ENCODE measurements at places on chromosomes 2 and 18.

DNA sequence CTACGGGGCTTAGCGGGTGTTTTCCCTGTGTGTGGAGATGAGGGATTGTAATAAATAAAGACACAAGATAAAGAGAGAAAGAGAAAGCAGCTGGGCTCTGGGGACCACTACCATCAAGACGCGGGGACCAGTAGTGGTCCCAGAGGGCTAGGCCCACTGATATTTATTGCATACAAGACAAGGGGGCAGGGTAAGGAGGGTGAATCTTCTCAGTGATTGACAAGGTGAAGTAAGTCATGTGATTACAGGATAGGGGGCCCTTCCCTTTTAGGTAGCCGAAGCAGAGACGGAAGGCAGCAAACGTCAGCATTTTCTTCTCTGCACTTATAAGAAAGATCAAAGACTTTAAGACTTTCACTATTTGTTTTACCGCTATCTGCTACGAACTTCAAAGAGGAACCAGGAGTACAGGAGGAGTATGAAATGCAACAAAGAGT lies 4.5 kb upstream of the GAL3ST2 start:
- DNase-seq = no peak

DNA sequence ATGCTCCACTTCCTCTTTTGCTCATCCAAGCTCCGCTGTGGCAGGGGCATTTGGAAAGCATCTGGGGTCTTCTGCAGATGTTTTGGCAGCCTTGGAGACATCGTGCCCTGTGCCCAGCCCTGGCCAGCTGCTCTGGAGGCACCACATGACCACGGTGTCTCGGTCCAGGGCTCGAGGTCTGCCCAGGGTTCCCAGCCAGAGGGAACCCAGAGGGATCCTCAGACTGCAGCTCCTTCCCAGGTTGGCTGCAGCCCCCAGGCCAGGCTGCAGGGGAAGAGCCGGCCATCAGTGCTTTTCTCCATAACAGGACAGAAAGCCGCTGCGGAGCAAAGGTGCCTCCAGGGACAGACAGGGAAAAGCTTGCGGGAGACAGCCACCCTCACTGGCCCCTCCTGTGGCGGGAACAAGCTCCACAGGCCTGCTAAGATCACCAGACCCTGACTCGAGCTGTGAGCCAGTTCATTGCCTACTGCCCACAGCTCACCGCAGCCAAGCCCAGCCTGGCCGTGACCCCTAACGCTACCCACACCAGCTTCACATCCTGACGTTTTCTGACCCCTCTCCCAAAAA lies 74.7 kb downstream of the SMAD7 start:
- DNase-seq = no peak

GRCh38 chr2:203586696-203587095 lies 51.6 kb upstream of the RAPH1 start:
- no peak for DNase-seq

DNA sequence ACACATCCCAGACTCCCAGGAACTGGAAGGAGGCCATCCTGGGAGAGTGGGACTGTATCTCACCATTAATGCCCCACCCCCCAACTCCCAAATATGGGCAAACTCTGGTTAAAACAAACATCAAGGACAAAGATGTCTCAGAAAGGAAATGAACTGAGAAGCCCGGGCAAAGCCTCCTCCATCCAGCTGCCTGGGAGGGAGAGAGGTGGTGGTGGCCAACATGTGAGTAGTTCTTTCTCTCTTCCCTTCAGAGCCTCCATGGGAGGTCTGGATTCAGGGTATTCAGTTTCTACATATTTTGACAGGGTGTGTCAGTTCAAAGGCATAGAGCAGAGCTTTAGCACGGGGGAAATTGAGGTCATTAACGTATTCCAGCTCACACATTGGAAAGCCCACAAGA lies 57.5 kb downstream of the CXCR4 start:
- DNase-seq = no peak

DNA sequence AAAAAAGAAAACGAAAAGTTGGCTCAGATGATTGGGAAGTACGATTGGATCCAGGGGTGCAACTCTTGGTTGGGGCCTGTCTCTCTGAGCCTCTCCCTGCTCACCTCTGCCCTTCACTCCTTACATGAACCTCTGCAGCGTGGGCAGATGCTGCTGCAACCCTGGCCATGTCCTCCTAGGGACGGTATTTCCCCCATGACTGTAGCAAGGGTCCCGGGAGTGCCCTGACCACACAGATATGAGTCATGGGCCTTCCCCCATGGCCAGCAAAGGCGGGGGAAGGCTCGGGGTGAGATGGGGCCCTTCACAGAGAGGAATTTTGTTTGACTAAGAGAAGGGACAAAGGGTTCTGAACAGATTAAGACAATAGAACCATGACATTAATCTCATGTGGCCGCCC lies 129.0 kb downstream of the NCK2 start:
- DNase-seq = no peak

GRCh38 chr2:221429741-221430491 lies 142.2 kb downstream of the EPHA4 start:
- DNase-seq = no peak

- DNase-seq = no peak
These were observed 2.4 kb downstream of the CCBE1 start for GRCh38 chr18:59694824-59695223.

DNA sequence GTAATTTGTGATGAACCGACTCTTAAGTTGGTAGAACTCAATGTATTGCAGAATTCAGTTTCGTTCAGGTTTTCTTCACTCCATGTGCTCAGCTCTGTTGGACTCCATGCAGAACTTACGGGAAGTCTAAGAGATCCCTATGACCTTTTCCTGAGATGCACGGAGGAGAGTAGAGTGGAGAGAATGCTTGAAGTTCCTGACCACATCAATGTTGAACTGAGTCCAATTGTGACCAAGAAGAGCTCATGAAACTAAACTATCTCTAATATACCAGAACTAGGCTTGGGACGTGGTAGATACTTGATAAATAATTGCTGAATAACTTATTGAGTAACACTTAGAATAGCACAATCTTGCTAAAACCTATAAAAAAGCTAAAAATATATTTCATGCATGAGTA lies 47.2 kb downstream of the TMEM178A start:
- no peak for DNase-seq

DNA sequence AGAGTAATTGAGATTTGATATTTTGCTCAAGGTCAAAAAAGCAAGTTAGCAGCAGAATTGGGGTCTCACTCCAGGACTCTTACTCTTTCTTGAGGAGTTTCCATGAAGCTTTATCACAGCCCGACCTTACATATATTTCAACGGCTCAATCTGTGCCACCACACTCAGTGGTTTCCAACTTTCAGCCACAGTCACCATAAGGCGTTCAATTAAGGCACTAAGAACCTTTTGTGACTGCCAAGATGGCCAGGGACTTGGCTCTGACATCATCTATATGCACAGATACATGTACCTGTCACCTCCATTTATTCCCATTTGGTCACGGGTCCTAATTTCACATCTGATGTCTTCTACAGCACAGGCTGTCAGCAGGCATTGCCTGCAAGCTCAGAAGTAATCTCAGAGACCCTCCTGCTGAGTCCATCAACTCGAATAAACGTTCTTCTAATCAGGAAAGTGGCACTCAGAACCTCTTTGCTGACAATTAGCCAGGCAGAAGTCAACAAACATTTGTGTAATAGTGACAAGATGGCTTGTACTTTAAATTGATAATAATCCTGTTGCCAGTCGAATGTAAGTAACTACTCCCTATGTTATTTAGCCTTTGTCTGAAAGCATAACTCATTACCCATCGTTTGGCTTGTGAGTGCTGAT lies 16.1 kb downstream of the DYTN start:
- DNase-seq = no peak

DNA sequence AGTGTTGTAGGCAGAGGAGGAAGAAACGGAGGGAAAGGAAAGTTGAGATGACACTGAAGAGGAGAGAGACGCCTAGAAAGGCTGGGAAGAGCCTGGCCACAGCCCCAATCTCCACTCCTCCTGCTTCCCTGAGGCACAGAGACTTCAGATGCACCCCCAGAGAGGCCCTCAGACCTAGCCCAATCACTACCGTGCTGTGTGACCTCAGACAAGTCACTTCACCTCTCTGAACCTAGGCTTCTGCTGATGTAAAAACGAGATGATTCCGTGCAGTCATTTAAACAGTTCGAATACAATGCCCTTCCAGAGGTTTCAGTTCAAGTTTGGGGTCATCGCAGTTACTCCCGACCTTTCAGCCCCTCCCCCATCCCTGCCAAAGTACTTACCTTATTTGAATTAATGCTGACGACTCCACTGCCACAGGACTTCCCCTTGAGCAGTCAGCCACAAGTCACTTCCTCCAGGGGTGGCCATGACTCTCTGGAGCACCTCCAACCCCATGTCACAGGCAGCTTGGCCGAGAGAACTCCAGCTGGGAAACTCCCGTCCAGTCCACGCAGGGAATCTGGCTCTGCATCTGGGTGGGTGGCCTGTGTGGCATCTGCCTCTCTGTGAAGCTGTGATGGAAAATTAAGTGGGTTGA lies 105.2 kb upstream of the ID2 start:
- no peak for DNase-seq

DNA sequence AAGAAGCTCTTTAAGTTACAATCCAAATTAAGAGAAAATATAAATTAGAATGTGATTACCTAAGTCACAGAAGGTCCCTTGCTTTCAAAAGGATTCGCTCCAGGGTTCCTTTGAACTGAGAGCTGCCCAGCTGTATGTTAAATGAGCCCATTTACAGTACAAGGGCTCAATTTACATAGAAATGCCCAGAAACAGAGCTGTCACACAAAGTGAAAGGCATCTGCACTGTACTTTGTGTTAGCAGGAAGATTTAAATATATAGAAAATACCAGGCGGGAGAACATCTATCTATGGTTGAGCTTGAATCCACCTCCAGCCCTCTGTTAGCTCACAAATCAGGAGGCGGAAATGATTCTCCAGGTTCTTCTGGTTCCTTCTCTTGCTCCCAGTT lies 272.9 kb downstream of the PAX3 start:
- DNase-seq = no peak

DNA sequence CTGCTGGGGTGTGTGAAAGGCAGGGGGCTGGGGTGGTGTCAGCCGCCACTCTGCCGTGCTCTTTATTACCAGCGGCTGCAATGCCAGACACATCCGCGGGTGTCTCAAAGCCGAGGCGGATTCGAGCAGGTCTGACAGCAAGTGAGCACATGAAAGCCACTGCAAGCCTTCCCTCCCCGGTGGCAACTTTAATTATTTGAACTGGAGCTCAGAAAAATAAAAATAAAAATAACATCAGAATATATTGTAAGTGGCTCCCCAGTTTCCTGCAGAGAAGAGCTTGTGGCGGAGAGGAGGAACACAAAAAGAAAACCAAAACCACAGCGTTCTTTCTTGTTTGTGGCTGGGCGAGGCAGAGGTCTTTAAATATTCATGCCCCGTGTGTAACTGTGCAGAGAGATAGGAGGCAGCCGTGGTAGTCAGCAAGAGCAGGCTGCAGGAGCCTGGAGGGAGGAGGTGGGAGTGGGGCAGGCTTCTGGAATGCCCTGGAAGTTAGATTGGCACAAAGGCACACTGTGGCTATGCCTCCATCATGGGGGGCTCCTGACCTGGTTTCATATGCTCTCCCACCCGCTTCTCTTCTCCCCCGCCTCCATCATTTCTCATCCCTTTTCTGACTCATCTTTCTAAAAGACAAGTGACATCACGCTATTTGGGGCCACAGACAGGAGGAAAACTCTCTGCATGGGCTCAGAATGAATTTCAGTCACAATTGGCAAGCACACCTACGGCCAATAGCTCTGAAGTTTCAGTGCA lies 199.8 kb downstream of the CLIP4 start:
- DNase-seq = no peak

DNA sequence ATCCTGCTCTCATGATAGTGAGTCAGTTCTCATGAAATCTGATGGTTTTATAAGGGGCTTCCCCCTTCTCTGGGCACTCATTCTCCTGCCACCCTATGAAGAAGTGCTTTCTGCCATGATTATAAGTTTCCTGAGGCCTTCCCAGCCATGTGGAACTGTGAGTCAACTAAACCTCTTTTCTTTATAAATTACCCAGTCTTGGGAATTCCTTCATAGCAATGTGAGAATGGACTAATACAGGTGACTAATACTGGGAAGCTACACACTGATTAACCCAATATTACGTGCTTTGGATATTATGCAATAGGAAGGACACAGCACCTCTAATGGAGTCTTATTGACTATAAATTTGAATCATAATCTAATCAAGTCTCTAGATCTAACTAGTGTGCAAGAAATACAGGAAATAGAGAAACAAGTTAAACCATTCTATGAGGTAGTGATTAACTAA lies 107.2 kb upstream of the ETAA1 start:
- DNase-seq = no peak

DNA sequence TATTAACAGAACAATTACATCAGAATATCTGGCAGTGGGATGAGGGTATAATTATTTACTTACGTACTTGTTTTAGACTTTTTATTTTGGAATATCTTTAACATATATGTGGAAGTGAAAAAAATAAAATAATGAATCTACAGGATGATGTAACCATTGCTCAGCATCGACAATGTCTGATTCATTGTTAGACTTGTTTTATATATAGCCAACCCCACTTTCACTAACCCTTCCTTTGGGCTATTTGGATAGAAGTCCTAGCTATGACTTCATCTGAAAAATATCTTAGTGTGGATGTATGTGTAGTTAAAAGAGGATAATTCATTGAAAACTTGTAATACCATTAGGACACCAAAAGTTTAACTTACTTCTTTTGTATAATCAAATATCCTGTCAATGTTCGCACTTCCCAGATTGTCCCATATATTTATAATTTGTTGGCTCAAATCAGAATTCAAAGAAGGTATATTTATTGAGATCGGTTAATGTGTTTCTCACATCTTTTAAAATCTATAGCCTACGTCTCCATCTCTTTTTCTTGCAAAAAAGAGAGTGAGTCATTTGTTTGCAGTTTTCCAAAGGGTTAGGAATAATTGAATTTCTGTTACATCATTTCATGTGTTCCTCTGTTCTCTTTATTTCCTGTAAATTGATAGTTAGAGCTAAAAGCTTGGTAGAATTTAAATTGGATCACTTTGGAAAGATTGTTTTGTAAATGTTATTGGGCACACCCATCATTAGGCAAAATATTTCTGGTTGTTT lies 506.1 kb upstream of the FAM98A start:
- no peak for DNase-seq

DNA sequence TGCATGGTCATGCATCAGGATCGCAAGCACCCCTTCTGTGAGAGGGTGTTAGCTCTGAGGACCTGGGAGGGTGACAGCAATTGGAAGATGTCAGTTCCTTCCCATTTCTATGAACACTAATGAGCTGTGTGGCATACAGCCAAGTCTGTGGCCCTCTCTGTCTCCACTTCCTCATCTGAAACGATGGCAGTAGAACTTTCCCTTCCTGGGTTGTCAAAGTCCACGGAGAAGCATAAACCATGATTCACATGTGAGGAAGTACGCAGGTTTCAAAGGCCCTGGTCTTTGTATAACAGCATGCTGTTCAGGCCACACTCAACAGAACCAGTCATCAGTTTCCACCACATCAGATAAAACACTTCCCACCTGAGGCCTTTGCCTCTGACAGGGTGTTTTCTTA lies 167.4 kb upstream of the RAB6C start:
- no peak for DNase-seq

DNA sequence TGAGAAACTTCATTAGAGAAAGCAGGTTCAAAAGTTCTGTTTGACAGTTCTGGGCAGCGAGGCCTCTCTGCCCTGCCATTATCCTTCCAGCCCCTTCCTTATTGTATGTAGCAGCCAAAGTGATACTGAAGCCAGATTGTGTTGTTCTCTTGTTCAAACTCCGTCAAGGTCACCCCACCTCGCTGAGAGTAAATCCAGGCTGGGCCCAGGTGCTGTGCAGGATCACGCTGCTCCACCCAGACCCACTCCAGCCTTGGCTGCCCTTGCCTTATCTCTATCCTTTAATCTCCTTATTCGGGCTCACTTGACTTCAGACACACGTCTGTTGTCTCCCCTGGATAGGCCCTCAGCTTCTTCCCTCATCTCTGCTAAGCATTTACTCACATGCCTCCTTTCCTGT lies 196.1 kb downstream of the CPS1 start:
- no peak for DNase-seq

Data from stimulated activated CD4-positive, alpha-beta T cell treated with anti-CD3 and anti-CD28 coated beads, Interleukin-1b, Interleukin-23, amount 100 ng/mL, for 1 hour (primary cell).